Activated CD4-positive, alpha-beta T cell treated with anti-CD3 and anti-CD28 coated beads, Interleukin-2, Interleukin-6, amounts not matched to agents 100 ng/mL and 50 ng/mL, durations not matched to agents 16 hours and 8 hours (primary cell): ENCODE measurements at places on chromosomes 7 and 10.

DNA sequence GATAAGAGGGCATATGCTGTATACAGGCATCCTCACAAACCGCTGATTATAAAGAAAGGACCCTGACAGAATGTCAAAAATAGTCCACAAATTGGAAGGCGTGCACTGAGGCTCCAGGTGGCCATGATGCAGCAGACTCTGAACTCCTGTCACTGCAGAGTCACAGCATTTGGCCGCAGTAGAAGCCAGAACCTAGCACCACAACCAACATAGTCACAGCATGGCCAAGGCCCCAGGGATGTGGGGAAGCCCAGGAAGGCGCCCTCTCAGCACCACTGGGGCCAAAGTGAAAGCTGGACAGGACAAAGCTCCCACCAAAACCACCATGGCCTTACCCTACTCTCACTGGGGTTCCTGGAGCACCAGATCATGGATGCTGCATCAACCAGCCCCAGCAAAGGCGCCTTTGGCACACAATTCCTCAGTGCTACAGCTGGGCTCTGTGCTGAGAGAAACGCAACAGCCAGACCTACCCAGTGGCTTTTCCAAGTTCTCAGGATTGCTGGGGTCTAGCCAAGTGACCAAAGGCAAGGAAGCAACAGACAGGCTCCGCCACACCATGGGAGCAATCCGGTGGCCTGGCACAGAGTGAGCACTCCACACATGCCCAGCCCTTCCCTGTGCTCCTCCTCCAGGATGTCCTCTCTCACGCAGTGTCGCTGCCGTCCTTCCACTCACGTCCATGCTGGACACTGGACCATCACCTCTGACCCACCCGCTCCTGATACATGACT lies 60.2 kb downstream of the STK17A start:
- no peak for DNase-seq

GRCh38 chr7:85749696-85750453 lies 563.0 kb upstream of the SEMA3D start:
- no peak for DNase-seq

DNA sequence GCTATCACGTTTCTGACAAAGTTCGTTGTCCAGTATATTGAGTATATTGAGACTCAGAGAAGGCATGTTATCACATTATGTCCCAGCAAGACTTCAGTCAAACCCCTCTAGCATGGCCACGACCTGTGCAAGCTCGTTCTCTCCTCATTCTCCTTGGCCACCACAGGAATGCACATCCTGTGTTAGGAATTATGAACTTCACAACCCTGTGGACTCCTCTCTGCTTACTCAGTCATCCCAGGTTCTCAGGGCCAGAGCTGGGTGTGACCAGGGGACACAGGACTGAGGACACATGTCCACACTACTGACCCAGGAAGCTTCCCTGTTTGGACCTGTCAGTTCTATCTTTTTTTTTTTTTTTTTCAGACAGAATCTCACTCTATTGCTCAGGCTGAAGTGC lies 4.4 kb downstream of the SH2D4B start:
- DNase-seq: no peak

- DNase-seq: no peak
Observed at GRCh38 chr7:91033574-91033973, 230.7 kb upstream of the FZD1 start.

- DNase-seq: no peak
Observed at GRCh38 chr10:112195224-112195623, 11.7 kb upstream of the GPAM start.

- no peak for DNase-seq
Observed at GRCh38 chr10:83512681-83513080, 626.6 kb upstream of the GHITM start.

GRCh38 chr7:42174391-42174912 lies 62.6 kb downstream of the GLI3 start:
- no peak for DNase-seq

GRCh38 chr7:26417911-26418413 lies 126.3 kb downstream of the SNX10 start:
- DNase-seq: no peak

GRCh38 chr7:36021367-36021766 lies 131.7 kb upstream of the EEPD1 start:
- peak; percentile 41 for DNase-seq

DNA sequence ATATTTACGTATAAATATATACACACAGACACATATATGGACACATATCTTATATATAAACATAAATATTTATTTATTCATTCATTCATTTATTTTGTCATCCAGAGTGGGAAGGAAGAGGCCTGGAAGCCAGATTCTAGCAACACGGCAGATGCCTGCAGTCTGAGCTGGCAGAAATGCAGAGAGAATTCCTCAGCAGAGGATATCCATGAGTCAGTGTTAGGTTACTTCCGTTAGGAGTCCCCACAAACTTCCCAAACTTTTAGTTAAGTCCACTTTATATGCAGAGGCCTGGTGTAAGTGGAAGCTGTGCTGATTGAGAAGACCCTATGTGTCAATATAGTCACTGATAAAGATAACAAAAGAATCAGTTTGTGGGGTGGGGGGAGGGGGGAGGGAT lies 89.6 kb downstream of the PPP1R17 start:
- DNase-seq: no peak

- DNase-seq: no peak
Observed at GRCh38 chr7:111789870-111790269, 227.6 kb upstream of the IMMP2L start.

- DNase-seq: no peak
Observed at GRCh38 chr7:145082366-145083161, 246.7 kb upstream of the TPK1 start.

DNA sequence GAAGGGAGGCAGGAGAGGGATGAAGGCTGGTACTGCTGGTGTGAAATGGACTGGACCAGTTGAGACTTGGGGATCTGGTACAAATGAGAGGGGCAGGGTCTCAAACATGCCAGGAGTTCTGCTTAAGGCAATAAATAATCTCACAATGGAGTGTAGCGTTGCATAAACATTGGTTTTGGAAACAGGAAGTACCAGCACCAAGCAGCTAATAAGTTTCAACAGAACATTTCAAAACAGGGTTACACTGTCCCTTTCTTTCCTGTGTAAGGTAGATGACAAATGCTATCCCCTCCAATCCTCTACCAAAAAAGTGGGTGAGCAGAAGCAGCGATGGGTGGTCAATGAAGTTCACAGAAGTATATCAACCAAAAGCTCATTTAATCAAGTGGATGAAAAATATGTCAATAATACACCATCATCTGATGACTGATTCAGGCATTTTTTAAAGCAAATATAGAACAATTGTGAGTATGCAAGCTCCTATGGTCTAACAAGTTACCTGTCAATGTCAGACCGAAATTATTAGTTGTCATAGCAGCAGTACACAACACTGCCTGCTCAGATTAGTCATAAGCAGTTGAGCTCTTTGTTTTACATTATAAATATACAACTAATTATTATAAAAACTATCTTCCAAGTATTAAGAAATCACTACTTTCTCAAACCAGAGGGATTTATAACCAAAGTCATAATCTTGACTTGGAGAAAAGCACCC lies 220.0 kb downstream of the FAM107B start:
- no peak for DNase-seq

DNA sequence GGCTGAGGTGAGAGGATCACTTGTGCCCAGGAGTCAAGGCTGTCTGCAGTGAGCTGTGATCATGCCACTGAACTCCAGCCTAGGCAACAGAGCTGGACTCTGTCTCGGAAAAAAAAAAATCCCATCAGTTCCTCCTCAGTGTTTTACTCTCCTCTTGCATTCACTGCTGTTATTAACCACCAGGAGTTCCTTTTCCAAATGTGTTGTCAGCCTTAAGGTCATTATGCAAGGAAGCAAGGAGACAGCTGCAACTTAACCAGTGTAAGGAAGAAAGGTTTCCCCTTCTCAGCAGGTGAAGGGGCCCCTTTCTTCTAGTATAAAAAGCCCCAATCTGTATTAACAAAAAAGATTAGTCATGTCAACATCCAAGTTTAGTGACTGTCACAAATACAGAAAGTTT lies 86.6 kb upstream of the LEP start:
- DNase-seq: no peak

GRCh38 chr7:40700653-40701421 lies 566.0 kb downstream of the SUGCT start:
- DNase-seq: peak; percentile 3

DNA sequence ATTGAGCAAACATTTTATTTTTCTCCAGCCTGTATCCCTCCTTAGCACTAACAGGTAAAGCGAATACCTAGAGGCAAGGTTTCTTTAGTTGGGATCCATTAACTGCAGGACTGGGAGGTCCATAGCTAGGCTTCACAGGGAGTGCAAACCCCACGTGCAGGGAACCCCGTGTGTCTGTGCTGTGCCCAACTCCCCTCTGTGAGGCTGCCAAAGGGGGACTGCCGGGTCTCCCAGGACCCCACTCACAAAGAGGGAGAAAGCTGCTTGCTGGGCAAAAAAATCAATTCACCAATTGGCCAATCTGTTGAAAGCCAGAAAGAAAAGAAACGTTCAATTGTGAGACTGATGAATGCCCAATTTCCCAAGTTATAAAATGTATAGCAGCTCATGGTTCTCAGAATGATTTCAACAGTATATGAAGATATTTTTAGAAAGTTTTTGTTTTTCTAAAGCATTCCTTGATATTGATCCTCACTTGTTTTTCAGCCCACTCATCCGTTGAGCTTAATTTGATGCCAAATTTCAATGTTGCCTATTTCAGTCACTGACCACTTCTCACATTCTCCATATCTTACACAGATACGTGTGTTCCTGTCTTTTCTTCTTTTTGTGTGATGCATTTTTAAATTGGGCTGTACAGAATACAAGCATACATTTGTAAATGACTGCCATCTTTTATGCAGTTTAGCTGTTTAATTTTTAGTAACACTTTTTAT lies 202.7 kb upstream of the PRSS58 start:
- no peak for DNase-seq

GRCh38 chr7:26055241-26055640 lies 96.8 kb upstream of the NFE2L3 start:
- no peak for DNase-seq

DNA sequence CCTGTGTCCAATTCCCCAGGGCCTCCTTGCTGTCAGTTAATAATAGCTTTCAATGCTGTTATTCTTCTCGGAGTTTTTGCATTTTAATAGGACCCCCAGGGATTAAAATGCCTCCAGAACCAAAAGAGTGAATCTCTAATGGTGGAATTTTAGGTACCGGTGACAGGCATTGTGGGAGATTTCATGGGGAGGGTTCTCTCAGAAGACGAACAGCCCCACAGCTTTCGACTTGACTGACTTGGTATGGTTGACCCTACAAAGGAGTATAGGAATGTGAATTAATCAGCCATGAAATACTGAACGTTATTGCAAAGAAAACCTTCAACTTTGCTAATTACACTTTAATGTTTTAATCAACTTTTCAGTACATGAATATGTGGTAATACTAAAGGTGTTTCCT lies 206.3 kb upstream of the FZD8 start:
- DNase-seq: no peak

DNA sequence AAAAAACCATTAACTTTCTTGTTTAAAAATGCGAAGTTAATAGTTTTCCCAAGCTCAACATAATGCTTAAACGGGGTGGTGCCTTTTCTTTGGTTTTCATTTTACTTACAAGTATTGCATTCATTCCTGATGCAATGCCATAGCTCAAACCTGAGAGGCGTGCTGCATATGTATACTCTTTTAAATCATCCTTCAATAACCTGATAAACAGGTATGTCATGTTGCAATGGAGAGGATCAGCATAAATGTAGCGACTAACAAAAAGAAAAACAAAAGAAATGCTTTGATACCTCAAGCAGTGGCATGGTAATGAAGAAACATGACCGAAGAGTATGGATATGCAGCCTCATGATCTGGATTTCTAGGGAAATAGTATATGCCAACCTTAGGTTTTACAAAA lies 95.4 kb downstream of the IDE start:
- DNase-seq: no peak

- DNase-seq: no peak
Observed at GRCh38 chr7:94048755-94049154, 44.6 kb upstream of the BET1 start.

DNA sequence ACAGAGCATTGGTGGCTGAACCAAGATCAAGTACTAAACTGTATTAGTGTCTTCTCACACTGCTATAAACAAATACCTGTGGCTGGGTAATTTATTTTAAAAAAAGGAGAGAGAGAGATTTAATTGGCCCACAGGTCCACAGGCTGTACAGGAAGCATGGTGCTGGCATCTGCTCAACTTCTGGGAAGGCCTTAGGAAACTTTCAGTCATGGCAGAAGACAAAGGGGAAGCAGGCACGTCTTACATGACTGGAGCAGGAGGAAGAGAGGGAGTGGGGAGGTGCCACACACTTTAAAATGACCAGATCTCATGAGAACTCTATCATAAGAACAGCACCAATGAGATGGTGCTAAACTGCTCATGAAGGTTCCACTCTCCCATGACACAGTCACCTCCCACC lies 95.2 kb upstream of the JCAD start:
- DNase-seq: no peak

DNA sequence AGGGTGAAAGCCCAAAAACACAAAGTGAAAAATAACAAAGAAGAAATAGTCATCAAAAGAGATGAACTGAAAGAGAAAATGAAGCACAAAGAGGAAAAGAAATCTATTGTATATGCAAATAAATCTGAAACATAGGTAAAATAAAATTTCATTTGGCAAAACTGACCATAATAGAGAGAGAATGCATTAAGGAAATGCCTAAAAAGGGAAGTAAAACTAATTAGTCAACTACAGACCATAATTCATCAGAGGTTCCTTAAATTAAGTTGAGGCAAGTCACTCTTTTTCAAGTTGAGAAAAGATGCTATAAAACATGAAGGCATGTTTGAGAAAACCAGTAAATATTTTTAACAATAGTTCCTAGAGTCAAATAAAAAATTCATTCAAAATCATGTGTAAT lies 233.3 kb downstream of the LRRN3 start:
- DNase-seq: no peak

- DNase-seq: no peak
Observed at GRCh38 chr7:137078781-137079180, 210.3 kb downstream of the CHRM2 start.

DNA sequence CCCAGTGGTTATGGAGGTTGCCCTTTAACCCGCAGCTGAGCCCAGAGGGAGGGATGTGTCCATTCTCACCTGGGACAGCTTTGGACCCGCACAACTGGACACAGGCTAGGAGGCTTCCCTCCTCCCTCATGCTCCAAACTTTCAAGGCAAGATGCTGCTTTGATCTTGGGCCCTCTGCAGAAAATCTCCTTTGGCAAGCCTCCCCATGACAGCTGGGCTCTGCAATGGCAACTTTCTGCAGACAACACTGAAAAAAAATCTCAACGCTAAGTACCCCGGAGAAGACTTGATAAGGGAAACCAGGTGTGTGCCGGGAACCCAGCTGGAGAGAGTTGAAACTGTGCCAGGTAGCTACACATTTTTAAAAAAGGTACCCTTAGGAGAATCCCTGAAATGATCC lies 610.1 kb downstream of the LRMDA start:
- no peak for DNase-seq

DNA sequence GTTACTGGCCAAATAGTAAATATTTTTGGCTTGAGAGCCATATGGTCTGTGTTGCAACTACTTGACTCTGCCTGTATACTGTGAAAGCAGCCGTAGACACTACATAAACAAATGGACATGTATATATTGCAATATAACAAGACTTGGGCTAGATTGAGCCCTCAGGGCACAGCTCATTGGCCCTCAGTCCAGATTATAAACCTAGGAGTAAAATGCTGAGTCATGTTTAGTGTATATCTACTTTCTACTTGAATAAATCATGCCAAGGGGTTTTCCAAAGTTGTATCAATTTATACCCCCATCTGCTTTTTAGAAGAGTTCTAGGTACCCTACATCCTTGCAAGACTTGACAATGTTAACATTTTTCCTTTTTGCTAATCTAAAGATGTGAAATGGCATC lies 27.4 kb upstream of the POU6F2 start:
- no peak for DNase-seq

GRCh38 chr10:123965973-123966895 lies 74.6 kb upstream of the CPXM2 start:
- DNase-seq: no peak
